Stimulated activated CD4-positive, alpha-beta T cell treated with anti-CD3 and anti-CD28 coated beads, TNF-alpha, amount 100 ng/mL, for 4 hours (primary cell): ENCODE measurements at places on chromosomes 5 and 9.

DNA sequence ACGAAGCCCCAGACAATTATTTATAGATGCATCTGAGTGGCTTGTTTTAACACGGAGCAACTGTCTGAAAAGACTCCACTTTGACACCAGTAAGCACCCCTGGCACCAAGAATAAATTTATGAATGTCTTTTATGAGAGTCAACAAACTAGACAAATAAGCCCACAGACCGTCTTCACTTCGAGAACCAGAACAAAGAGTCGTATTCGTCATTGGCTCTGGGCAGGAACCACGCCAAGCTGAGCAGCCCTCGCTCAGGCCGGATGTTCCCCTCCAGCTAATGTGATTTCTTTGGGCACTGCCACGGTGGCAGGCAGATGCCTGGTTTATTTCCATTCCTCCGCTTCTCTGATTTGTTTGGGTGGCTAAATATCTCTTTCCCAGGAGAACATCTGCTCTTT, 91.9 kb upstream of the STC2 start:
- no peak for DNase-seq

DNA sequence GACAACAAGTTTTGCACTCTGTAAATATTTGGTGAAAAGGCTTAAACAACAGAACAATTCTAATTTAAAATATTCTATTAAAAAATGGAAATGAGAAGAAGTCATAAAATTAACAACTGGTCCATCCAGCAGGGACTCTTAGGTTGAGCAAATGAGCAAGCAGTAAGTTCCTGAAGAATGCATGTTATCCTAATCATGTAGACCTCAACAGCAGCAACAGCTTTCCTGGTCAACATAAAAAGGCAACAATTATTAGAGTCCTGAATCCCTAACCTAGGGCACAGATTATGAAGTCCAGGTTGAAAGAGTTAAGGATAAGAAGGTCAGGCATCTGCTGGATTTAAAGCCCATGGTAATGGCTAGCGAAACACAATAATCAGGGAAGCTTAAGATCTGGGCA, 120.9 kb downstream of the SSBP2 start:
- DNase-seq = no peak

DNA sequence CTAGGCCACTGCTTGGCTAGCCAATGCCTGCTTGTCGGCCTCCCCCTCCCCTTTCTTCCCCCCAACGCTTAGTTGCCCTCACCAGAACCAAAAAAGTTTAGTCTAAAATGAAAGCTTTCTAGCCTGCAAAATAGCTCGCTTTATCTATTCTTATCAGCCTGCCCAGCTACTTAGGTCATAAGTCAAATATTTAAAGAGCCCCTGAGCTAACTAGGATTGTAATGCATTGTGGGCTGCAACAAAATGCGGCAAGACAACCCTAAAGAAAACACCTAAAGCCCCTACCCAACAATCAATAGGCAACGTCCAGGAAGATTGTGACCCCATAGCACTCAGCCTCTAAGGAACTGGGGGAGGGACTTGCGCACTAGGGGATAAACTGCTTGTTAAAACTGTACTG, 38.6 kb upstream of the PCSK5 start:
- no peak for DNase-seq

- no peak for DNase-seq
These were observed 166.8 kb downstream of the DROSHA start for GRCh38 chr5:31364881-31365636.

- DNase-seq = no peak
These were observed 97.3 kb upstream of the DAB2 start for GRCh38 chr5:39521940-39522590.

DNA sequence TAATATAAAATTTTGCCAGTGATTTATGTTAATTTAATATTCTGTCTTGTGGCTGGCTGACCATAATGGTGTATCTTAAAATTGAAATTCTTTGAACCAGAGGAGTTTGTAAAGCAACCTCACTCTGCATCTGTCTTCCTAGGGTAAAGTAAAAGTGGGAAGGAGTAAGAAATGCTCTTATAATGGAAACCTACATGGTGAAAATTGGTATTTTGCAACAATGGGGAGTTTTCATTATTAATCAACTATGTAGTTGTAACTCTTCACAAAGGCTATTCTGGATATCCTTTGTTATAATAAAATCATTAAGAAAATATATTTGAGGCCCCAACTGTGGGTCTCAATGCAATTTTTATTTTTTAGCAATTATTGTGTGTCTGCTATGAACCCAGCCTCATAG, 44.2 kb downstream of the SNX30 start:
- DNase-seq = no peak

DNA sequence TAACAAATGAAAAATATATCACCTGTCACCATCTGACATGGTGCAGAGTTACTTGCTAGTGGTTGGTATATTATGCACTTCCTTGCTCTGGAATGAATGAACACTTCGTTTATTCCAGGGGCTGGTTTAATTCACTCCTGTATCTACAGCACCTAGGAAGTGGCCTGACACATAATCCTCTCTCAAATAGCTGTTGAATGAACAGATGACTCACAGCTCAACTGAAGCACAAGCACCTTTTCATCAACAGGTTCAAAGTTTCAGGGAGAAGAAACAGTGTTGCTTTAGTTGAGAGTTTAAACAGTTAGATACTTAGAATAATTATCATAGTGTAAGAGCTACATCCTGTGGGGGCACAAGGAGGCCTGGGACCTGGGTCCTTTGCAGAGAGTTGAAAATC, 135.0 kb upstream of the DAP start:
- no peak for DNase-seq

DNA sequence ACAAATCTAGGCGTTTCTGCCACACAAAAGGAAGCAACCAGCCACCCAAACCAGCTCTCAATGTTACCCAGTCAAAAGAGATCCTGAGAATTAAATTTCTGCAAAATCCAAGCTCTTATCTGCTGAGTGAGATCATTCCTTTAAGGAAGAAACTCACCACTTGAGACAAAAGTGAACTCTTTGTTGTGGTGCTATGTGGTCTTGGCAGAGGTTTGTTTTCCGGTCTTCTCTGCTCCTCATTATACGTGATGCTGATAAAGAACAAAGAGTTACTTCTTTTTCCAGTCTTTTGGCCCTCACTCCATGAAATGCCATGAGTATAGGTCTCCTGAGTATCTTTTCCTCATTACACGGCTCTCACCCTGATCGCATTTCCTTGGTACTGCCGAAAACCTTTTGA, 82.1 kb downstream of the PRKACG start:
- no peak for DNase-seq

DNA sequence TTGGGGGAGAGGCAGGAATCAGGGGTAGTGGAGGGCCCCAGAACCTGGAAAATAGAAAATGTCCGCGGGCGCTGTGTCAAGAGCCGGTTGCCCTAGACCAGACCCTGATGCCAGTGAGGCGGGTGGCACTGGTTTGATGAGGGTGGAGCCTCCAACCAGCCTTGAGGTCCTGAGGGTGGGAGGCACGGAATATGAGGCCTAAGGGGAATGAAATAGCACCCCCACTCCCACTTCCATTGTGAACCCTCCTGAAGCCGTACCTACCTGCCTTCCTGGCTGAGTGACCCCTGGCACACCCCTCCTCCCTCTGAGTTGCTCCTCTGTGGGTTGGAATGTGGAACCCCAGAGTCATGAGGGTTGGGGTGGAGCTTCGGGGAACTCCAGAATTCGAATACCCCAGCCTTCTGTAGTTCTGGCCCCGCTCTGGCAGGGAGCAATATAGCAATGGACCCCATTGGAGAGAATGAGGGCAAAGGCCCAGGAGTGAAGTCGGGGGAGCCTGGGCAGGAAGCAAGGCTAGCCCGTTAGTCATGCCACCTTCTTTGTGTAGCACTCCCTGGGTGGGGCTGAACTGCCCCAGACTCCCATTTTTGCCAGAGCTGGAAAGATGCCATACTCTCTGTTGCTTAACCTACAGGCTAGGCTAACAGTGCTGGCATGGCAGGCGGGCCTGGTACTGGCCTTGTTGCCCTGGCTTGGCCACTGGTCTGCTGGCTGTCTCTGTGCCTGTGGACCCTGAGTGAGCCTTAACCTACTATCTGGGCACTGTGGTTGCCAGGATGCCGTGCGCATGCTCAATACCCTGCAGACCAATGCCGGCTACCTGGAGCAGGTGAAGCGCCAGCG, 1.0 kb downstream of the FPGS start:
- DNase-seq = no peak
